ENCODE measurements at places on chromosomes 1 and 21.
A peak's percentile ranks its signal among the peaks of the same experiment; 100 is the strongest.

GRCh38 chr1:61491497-61491896 lies 233.4 kb downstream of the TM2D1 start:
- no peak for DNase-seq

- no peak for DNase-seq
These were observed 602.9 kb downstream of the NPHP4 start for GRCh38 chr1:5389101-5389885.

GRCh38 chr1:180084867-180085266 lies 69.8 kb upstream of the QSOX1 start:
- DNase-seq = no peak

DNA sequence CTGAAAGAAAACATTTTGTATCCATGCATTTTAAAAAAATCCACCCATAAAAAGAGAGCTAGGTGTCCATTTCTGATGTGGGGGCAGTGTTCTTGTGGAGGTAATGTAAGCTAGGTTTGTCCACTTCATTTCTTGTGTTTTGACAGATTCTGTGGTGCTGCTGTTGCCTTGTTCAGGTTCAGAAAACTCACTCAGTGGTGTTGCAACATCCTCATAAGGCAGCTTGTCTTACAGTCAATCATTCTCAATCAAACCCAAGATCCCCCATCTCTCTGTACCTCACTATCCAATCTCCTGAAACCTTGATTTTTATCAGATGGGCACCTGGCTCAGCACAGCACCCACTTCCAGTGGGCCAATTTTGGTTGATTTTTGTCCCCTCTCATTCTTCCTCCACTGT lies 94.1 kb downstream of the TENT5C start:
- no peak for DNase-seq

- no peak for DNase-seq
These were observed 124.6 kb downstream of the CAMTA1 start for GRCh38 chr1:6909857-6910256.

DNA sequence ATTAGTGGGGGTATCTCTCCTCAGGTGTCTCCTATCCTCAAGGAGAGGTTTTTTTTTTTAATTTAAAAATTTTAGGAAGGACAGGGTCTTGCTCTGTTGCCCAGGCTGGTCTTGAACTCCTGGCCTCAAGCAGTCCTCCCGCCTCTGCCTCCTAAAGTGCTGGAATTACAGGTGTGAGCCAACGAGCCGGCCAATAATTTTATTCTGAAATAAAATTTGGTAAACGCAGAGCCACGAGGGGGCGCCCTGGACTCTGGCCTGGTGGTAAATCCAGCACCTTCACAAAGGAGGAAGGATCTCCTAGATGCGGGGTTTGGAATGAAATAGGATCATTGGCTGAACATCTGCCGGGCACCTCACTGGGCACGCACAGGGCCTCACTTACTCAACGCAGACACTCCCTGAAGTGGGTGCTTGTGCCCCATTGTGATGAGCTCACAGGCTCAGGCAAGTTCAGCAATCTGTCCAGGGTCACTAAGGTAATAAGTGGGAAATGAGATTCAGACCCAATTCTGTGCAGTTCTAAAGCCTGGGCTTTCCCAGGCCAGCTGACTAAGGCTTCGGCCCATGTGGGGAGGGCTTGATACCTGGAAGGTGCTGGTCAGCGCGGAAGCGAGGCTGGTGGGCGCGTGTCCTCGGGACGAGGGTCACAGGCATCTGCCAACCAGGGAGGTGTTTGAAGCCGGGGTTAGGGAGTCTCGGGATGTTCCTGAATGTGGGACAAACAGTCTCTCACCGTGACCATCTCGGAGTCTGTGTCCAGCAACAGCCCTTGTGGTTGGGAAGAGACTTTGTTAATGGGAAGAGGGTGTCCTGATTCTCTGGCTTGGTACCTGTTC lies 32.7 kb upstream of the ETV3 start:
- peak; percentile 23 for DNase-seq

GRCh38 chr1:30888391-30888790 lies 20.2 kb downstream of the SDC3 start:
- DNase-seq = no peak

DNA sequence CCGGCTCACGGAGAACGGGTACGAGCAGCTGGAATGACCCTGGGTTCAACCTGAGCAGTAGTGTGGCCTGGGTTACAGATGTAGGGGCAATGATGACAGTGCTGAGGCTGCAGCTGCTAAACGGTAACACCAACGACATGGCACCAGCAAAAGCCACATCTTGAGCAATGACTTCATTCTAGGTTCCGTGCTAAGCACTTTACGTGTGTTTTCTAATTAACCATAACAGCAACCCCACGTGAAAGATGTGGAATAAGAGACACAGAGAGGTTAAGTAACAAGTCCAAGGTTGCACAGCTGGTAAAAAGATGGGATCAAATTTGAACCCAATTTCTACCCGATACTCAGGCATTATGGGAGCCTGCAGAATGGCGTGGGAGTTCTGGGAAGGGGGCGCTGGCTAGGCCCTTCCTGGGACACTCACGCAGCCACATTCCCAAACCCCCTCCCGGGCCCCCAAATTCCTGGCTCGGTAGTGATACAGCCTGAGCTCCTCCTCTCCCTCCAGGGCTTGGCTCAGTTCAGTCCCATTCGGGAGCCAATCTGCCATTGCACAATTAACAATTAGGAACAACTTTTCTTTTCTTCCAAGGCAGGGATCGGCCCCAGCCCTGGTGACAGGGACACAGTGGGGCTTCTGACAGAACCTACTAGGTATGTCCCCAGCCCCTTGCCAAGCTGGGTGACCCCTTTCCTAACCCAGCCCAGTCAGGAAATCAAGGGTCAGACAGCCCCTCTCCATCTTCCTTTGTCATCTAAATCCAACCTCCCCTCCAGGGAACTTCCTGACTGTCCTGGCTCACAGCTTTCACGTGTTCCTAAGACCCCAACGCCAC lies 23.8 kb upstream of the ECE1 start:
- DNase-seq = no peak

- peak; percentile 10 for DNase-seq
These were observed 50.8 kb downstream of the HS2ST1 start for GRCh38 chr1:86965012-86965826.

DNA sequence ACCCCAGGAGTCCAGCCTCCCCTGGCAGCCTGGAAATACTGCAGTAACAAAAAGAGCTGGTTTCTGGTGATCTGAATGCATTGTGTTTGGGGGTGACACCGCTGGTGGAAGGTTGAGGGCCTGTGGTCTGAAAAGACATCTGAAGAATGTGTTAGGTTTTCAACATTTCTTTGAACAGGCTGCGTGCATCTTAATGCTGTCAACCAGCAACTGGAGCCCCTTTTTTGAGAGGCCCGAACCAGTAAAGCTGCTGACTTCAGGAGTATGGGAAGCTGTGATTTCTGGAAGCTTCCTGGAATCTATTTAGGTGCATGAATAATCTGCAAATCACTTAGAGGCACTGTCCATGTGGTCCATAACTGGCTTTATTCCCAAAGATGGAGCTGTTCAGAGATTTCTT lies 17.0 kb downstream of the ATP5PO start:
- no peak for DNase-seq

GRCh38 chr1:12580054-12580887 lies 37.7 kb downstream of the DHRS3 start:
- no peak for DNase-seq

GRCh38 chr1:94883691-94884090 lies 43.2 kb downstream of the CNN3 start:
- DNase-seq = peak; percentile 75

GRCh38 chr1:43454270-43455011 lies 710 bp upstream of the HYI start:
- peak; percentile 95 for DNase-seq

DNA sequence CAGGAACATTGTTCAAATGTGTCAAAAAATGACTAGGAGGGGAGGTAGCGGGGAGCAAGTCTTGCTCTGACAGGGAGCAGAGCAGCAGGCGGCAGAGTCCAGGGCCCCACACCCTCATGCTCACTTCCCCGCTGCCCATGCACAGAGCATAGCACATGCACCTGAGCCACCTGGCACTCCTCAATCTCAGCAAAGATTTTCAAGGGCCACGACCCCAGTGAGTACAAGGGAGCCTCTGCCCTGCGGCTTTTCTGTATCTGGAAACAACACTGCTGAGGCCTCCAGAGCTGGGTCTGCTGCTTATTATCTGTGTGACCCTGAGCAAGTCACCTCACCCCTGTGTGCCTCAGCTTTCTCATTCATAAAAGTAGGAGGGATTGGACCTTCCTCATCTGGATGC lies 1.1 kb upstream of the GJB3 start:
- no peak for DNase-seq

DNA sequence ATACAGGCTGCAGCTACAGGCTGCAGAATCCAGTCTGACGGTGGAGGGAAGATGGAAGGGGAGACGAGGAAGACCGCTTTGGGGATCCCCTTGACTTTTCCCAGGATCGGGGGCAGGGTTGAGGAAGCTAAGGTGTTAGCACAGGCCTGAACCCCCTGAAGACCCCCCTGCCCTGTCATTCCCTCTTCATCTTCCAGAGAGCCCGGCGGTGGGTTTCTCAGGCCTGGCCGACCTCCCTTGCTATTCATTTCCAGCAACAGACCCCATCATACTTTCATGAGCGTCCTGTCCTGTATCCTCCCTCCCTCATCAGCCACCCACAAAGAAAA lies 112.0 kb downstream of the PGBD5 start:
- DNase-seq = no peak

DNA sequence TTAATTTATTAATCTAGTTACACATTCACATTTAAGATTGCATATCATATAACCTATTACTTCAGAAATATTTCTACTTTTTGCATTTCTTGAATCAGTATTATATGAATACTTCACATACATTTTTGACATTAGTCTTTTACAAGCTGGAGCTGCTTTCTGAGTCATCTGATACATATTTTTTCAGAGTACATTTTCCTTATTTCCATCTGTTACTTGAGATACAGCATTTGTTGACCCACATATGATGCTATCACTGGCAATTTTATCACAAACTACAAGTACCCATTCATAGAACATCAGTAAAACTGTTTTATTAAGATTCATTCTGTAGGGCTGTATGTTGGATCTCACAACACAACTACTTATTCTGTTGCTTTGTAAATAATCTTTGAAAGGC lies 367.2 kb upstream of the ST6GALNAC5 start:
- no peak for DNase-seq

- no peak for DNase-seq
These were observed 24.1 kb downstream of the FAM177B start for GRCh38 chr1:222761083-222761482.

- peak; percentile 85 for DNase-seq
These were observed 392 bp upstream of the DMRTA2 start for GRCh38 chr1:50423670-50424000.

DNA sequence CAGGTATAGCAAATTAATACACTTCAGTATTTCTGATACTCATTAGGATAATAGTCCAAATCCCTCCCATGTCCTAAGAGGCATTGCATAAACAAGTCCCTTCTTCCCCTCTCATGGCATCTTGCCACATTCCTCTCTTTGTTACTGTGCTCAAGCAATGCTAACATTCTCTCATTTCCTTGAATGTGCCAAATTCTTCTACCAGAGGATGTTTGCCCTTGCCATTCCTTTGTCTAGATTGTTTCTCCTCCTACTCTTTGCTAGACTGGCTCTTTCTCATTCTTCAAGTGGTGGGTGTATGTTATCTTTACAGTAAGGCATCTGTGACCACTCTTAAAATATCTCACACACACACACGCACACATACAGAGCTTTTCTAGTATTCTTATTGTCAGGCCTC lies 621.0 kb upstream of the CXADR start:
- DNase-seq = no peak

DNA sequence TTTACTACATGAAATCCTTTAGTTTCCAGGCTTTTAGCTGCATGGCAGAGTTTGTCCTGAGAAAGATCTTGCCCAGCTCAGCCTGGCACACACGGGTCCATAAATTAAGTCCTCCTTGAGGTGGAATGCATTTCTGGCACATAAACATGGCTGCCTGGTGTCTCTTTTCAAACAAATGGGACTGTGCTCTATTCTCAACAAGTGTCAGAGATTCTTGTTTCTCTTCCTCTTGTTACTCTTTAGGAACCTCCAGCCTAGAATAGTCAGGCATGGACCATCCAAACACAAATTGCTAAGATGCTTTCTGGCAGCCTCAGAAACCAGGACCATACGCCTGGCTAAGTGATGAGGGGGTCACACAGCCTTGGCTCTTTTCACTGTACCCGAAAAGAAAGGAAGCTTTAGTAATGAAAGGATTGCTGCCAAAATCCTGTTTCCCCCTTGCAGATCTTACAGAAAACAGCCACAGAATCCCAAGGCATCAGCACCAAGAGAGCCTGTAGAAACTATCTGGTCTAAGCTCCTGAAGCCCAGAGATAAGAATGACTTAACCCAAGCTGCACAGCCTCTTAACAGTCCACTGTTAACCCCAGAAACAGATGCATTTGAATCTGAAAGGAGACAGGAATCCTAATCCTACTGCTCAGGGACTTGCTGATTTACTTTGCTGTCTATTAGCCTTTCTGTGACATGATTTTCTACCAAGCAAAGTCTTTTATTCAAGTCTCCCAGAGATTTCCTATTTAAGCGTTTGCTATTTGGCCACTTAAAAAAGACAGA lies 31.9 kb upstream of the NRDC start:
- no peak for DNase-seq

DNA sequence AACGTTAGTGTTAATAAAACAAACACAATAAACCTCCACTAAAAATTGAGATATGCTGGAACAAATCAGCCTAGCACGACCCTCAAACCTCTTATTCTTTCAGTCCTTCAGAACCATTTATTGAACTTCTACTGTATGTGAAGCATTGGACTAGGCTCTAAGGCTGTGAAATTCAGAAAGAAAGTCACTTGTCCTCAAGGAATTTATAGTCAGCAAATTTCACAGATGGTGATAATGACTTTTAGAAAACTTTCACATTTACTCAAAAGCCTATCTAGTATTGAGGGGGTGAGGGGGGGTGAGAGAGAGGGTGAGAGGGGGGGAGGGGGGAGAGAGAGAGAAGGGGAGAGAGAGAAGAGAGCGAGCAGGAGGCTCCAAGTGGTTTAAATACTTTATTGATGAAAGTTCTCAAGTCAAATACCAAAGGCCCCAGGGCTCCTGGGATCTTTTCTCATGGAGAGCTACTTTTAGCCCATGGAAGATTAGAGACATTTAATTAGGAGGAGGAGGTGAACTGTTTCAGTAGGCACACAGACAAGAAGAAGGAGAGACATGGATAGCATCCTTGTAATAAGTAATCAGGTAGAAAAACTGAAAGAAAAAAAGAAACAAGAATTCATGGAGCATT lies 66.3 kb upstream of the SSX2IP start:
- no peak for DNase-seq

- no peak for DNase-seq
These were observed 48.1 kb downstream of the ELAPOR1 start for GRCh38 chr1:109161858-109162606.

- no peak for DNase-seq
These were observed 126.2 kb upstream of the NR5A2 start for GRCh38 chr1:199901341-199901740.

All from NCI-H2081 (cell line).